ENCODE measurements at places on chromosomes 3 and 15.

GRCh38 chr3:20772869-20773268, 586.9 kb upstream of the SGO1 start:
- DNase-seq: no peak

DNA sequence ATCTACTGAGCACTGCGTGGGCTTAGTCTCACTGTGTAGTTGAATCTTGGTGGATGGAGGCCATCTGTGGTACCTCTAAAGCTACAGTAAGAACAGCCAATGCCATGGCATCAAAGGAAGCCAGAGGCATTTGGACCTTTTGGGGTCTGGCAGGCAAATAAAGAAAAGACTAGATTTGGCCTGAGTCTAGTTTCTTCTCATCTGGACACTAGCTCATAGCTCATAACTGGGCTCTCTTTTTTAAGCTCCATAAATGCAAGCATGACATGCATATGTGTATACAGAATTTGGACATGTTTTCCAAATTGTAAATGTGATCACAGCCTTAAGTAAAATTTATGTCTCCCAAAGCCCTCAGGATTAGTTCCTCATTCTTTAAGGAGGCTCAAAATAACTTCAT, 107.5 kb downstream of the CNTN6 start:
- DNase-seq: no peak

GRCh38 chr3:135141672-135142071, 346.6 kb downstream of the EPHB1 start:
- DNase-seq: no peak

GRCh38 chr3:196053487-196053886, 28.4 kb downstream of the TFRC start:
- no peak for DNase-seq

DNA sequence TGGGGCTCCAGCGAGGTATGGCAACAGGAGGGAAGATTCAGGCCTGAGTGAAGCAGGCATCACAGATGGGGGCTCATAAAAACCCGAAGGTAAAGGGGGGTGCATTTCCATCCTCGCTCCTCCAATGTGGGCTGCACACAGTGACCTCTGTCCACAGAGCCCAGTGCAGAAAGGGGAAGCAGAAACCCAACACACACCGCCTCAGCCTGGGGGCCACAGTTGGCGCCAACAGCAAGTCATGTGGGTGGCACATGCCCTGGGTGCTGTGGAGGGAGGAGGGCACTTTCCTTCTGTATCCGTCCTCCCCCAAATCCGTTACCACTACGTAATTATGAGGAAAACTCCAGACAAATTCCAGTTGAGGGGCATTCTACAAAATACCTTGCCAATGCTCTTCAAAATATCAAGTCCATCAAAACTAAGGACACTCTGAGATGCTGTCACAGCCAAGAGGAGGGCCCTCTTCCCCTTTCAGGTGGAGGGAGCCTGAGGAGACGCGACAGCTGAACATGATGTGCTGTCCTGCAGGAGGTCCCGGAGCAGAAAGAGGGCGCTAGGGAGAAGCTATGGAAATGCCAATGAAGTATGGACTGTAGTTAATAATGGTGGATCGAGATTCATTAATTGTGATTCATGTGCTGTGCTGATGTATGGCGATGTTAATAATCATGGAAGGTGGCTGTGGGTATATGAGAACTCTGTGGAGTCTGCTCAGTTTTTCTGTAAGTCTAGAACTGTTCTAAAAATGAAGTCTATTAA, 16.4 kb downstream of the APBA2 start:
- DNase-seq: peak; percentile 18

All from NCI-H82 (cell line).